Activated CD8-positive, alpha-beta memory T cell treated with anti-CD3 and anti-CD28 coated beads for 24 hours (primary cell): ENCODE measurements at places on chromosomes 7 and 10.

- DNase-seq, result no peak
Observed at GRCh38 chr10:121597504-121598262, 561 bp downstream of the FGFR2 start.

GRCh38 chr7:33632840-33633525, 272.4 kb upstream of the BMPER start:
- no peak for DNase-seq

GRCh38 chr10:112799726-112800510, 150.1 kb upstream of the TCF7L2 start:
- no peak for DNase-seq

DNA sequence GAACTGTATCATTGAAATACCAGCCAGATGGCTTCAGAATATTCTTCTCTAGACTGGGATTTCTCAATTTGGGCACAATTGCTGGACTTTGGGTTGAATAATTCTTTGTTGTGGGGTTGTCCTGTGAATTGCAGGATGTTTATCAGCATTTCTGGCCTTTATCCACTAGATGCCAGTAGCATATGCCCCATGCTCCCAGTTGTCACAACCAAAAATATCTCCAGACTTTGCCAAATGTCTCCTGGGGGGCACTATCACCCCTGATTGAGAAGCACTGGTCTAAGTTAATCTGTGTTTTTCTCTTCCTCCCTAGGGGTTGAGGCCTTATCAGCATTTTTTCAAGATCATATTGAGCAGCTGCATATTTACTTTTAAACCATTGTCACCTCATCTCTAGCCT, 204.9 kb upstream of the SP8 start:
- no peak for DNase-seq

GRCh38 chr7:145016068-145016467, 180.2 kb upstream of the TPK1 start:
- no peak for DNase-seq

- no peak for DNase-seq
Observed at GRCh38 chr7:105769901-105770628, 106.3 kb downstream of the ATXN7L1 start.

- DNase-seq, result no peak
Observed at GRCh38 chr10:117681104-117681503, 138.6 kb downstream of the EMX2 start.

GRCh38 chr7:150340024-150340749, 1.2 kb downstream of the RARRES2 start:
- no peak for DNase-seq

DNA sequence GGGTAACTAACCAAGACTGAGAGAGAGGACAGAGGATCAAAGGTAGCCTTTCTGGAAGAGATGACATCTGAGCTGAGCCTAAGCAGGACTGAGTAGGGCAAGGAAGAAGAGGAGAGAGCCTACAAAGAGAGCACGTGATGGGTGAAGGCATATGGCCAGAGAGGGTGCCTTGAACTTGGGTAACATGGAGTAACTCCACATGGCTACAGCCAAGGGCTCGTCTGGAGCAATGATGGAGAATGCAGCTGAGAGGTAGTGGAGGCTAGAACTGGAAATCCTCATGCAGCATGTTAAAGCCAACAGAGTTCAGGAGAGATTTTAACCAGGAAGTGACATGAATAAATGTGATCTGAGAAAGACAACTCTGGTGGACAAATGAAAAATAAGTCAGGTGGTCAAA, 77.8 kb downstream of the LRRC17 start:
- DNase-seq, result no peak

DNA sequence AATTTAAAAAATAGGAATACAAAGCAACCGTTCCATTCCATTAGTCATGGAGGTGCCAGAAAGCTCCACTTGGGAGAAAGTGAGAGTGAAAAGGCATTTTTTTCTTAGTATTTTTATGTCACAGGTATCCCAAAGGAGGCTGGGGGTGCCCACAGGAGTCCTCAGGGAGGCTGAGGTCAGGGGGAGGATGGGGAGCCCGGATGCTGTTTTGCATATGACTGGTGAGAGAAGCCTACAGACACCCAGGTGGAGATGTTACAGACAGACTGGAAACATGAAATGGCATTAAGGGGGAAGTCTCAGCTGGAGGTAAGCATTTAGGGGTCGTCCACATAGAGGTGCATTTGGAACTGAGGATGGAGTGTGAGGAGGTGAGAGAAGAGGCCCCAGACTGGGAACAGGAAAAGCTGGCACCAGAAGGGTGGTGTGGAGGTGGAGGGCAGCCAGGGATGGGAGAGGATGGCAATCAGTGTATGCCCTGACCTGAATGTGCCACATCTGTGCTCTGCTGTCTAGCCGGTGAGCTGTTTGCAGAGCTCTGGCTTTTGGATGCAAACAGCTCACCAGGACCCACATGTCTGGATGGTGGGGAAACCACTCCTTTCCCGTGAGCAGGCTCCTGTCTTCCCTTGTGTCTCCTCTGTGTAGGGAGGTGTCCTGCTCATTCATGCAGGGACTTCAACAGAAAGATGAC, 101.1 kb downstream of the RAMP3 start:
- no peak for DNase-seq

- DNase-seq, result no peak
Observed at GRCh38 chr10:49081547-49082275, 33.6 kb downstream of the VSTM4 start.

- DNase-seq, result no peak
Observed at GRCh38 chr10:44069573-44069972, 315.3 kb downstream of the CXCL12 start.

DNA sequence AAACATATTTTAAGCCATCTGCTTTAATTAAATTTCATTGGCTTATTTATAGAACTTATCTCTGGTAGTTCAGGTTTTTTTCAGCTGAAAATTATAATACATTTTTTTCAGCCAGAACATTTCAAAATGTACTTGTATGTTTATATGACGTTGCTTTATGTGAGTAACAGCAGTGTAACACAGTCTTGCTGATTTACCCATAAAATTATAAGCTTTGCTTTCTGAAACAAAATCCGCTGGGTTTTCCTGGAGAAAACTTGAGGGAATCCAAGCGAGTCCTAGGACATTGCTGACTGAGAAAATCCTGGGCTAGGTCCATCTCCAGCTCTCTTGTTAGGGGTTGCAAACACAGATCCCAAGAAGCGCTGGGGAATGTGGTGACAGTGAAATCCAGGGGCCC, 112.2 kb upstream of the GATA3 start:
- DNase-seq, result no peak

DNA sequence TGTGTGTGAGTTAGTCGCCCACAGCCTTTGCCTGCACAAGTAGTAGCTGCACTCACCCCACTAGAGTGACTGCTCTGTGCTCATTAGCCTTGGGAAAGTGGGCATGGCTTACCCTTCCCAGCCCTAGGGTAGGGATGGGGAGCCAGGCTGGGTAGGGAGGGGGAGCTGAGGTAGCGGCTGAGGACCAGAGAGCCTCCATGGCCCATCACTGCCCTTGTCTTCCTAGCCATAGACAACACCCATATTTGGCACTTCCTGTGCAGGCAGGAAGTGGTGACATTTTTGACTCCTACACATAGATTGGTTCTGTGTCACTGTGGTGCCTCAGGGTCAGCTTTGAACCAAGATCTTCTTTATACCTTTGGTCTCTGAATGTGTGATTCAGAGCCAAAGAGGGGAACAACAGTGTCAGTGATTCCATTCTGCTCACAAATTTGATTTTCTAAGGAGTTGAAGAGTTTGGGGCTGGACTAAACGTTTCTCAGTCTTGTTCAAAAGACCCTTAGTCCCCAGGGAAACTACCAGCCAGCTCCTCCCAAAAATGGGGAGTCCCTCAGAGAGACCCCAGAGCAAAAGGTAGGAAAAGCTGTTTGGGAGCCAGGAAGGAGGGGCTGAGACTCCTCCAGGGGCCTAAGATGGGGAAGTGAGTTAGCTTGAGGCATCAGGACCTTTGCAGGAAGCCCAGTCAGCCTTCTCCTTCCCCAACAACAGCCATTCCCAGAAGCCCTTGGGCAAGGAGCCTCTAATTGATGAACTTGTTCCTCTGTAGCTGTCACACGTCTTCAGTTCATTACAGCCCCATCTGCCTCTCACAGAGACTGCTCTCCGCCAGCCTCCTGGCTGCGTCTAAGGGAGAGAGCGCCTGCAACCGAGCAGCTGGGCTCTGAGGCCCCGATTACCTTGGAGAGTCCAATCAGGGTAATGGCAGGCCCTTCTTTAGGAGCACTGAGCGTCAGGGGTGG, 135.0 kb downstream of the CDH23 start:
- peak; percentile 73 for DNase-seq

GRCh38 chr10:27529010-27529783, 25.1 kb downstream of the RAB18 start:
- DNase-seq, result no peak

DNA sequence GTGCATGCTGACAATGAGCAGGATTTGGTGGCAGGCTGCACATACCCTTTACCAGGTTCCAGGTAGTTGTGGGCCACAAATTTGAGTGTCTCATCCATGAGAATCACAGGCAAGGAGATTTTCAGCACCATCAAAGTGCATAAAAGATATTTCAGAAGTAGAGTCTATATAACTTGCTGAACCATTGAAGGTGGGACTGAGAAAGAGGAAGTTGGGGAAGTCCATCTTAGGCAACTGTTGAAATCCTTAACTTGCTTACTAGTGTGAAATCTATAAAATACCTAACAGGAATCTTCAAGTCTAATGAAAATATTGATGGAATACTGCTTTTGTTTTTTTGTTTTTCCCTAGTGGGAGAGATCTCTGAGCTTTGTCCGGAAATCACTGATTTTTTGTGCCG, 325.1 kb upstream of the PLXDC2 start:
- DNase-seq, result no peak

DNA sequence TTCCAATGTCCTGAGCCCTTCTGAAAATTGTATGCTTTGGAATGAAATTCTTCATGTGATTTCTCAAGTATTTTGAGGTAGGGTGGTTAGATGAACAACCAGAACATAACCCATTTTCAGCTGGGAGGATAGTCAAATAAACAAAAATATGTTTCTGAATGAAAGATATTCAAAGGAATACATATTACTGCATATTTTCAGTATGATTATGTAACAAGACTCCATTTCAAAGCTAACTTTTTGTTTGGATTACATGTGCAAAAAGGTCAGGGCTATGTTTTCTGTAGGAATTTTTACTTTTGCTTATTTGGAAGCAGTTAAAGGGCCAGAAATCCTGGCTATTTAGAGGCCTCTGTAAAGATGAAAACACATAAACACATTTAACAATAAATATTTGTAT, 27.7 kb downstream of the CDK6 start:
- DNase-seq, result no peak

DNA sequence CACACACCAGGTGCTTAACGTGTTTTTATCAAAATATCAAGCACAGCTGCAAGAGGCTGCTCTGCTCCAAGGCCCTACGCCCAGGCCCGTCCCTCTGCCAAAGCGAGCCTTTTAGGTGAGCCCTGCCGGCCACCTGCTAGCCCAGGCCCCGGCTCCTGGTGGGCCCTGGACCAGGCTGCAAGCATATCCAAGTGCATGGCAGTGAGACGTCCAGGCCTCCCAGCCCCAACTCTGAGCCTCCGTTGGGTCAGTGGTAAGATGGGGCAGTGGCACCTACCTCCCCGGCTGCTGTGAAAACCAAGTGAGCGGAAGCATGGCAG, 136.2 kb downstream of the LHPP start:
- DNase-seq, result no peak

DNA sequence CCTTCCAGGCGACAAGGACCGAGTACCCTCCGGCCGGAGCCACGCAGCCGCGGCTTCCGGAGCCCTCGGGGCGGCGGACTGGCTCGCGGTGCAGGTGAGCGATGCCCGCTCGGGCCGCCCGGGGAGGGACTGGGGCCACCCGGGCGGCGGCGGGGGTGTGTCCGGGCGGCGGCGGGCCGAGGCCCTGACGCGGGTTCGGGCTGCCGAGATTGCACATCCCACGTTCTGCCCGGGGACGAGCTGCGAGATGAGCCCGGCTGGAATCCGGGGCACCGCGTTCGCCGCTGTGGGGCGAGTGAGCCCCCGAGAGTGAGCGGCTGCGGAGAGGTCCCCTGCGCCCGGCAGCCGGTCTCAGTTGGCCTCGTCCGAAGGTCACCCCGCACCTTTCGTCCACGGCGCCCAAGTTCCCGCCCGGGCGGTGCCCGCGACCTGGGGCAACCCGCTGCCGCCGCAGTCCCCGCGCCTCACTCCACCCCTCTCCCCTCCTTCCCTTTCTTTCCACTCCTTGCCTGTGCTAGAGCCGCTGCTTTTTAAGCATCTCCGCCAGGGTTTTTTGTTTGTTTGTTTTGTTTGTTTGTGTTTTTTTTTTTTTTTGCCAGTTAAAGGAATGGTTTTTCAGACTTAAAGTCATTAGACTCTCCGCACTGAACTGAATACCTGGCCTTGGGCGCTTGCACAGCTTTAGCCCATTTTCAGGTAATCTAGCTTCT, 515 bp downstream of the RALA start:
- DNase-seq, result no peak

GRCh38 chr10:45008524-45009161, 7.9 kb downstream of the ZNF22 start:
- DNase-seq, result no peak

DNA sequence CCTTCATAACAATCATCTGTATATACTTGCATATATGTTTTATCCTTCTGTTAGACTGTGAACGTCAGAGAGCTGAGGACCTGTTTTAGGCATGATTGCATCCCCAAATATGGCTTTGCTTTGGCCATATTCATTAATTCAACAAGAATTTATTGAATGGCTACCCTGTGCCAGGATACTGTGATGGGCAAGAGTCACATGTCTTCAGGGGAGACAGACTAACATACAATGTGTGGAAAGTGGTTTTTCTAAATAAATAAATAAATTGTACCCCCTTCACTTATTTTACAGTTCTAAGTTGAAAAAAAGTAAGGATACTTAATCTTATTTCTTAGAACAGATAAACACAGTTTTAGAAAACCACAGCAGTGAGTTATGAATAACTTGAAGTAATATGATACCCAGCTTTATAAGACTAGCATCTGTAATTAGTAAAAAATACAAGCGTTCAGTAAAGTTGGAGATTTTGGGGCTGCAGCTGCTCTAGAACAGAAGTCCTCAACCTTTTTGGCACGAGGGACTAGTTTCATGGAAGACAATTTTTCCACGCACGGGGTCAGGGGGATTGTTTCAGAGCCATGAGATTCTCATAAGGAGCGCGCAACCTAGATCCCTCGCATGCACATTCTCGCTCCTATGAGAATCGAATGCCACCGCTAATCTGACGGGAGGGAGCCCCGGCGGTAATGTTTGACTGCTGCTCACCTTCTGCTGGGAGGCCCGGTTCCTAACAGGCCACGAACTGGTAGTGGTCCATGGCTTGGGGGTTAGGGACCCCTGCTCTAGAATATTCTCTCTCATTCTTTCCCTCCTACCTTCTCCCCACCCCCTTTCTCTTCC, 89.4 kb upstream of the MTPN start:
- DNase-seq, result no peak

DNA sequence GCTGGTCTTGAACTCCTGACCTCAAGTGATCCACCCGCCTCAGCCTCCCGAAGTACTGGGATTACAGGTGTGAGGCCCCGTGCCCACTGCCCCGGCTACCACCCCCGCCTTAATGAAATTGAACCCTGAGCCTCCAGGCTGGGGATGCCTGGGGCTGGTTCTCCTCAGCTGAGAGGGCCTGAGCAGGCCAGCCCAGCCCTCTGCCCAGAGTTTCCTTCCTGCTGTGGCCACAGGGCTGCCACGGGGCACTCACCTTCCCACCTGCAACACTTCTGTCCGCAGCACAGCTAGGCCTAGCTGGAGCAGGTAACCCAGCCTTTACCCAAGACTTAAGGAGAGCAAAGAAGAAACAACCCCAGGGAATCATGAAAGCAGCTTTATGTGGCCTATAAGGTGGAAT, 78.1 kb upstream of the ANLN start:
- DNase-seq, result peak; percentile 30

- no peak for DNase-seq
Observed at GRCh38 chr10:63664341-63664885, 143.2 kb downstream of the REEP3 start.

GRCh38 chr7:979151-979550, 3.8 kb upstream of the COX19 start:
- DNase-seq, result no peak

- DNase-seq, result no peak
Observed at GRCh38 chr10:110737886-110738634, 93.9 kb downstream of the RBM20 start.
